ENCODE measurements at places on chromosomes 2 and 18.

GRCh38 chr18:21298351-21298750 lies 56.3 kb downstream of the GREB1L start:
- DNase-seq = no peak

DNA sequence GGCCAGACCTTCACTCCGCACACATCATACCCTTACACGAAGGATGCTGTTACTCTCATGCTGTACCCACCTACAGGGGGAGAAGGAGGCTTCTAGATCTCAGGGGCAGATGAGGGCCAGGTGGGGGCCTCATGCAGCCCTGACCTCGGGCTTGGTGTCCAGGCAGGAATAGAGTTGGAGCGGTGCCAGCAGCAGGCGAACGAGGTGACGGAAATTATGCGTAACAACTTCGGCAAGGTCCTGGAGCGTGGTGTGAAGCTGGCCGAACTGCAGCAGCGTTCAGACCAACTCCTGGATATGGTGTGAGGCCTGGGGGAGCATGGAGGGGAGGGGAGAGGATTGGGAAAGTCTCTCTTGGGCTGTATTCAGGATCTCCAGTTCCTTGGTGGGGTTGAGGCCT lies 4.0 kb upstream of the RNF181 start:
- no peak for DNase-seq

- no peak for DNase-seq
Measured at GRCh38 chr2:51304311-51304710, 272.4 kb upstream of the NRXN1 start.

DNA sequence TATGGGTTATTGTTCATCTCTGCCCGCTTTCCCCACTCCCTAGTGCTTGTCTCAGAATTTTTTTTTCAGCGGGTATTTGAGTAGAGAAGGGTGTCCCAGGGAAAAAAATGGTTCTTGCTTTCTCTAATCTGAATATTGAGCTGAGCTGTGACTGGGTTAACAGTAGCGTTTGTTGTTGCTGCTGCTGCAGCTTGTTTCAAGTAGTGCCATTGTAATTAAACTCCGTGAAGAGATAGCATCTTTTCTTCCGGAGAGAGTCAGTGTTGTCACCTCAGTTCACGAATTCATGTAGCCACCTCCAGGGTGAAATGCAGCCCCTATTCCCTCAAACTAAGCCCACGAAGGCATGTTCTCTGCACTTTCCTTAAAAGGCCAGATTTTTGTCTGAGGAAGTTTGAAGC lies 1.5 kb upstream of the AAK1 start:
- peak; percentile 25 for DNase-seq

GRCh38 chr2:105301646-105302045 lies 27.9 kb downstream of the TGFBRAP1 start:
- DNase-seq = no peak

DNA sequence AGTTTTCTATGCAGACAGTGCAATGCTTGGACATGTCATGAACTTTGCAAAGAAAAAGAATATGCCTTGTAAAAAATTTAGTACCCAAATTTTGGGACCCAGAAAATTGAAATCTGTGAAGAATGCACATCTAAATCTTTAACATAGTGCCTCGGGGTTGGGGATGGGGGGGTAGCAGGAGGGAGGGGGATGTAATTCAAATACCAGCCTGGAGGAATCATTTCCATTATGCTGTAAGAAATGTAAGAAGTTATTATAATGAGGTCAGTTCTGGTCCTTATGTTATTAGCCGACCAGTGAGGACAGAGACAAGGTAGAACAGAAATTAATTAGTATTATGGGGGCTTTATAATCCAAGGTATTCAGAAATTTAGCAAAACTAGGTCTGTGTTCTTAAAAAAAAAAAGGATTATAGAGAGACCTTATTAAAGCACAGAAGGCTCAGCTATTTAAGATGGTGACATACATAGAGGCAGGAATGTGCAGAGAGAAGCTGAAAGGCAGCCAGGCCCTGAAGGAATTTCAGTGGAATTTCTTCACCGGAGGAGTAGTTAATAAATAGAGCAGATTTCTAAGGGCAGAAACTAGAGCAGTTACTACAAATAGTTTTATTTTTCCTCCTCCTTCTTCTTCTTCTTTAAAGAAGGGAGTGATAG lies 89.0 kb upstream of the RBMS1 start:
- peak; percentile 18 for DNase-seq

- peak; percentile 54 for DNase-seq
Measured at GRCh38 chr2:121804340-121804739, 48.9 kb downstream of the TSN start.

GRCh38 chr2:113818382-113818951 lies 62.0 kb upstream of the SLC35F5 start:
- peak; percentile 70 for DNase-seq

- DNase-seq = no peak
Measured at GRCh38 chr2:31086590-31086989, 51.6 kb downstream of the GALNT14 start.

DNA sequence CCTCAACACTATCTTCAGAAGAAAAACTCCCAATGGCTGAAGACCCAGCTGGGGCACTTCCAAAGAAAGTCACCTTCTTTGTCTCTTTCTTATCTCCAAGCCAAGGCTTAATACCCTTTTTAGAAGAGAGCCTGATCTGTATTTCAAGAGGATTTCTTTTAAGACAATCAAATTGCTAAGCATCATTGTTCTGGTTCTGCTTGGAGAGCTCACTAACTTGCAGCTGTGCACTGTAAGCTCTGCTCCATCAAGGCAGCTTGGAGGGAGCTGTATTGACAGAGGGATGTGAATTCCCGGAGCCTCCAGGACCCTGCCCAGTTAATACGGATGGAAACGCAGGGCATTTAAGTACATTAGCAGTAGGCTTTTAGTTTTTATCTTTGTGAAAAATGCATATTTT lies 253.1 kb downstream of the TDRD15 start:
- no peak for DNase-seq

DNA sequence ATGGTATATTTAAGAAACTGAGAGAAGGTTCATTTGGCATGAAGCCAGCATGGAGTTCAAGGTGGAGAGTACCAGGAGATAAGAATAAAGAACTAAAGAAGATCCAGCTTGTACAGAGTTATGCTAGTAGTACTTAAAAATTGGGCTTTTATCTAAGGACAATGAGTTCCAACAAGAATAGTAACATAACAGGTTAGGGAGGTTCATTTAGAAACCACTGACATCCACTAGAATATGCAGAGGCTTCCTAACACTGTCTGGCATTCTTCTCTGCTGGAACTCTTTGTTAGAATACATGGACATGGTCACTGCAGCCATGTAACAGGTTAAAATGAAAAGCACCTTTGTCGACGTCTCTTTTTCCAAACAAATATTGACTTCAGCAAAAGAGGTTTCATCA lies 42.6 kb upstream of the DSC1 start:
- no peak for DNase-seq

- no peak for DNase-seq
Measured at GRCh38 chr2:37561615-37562569, 109.5 kb downstream of the CDC42EP3 start.

DNA sequence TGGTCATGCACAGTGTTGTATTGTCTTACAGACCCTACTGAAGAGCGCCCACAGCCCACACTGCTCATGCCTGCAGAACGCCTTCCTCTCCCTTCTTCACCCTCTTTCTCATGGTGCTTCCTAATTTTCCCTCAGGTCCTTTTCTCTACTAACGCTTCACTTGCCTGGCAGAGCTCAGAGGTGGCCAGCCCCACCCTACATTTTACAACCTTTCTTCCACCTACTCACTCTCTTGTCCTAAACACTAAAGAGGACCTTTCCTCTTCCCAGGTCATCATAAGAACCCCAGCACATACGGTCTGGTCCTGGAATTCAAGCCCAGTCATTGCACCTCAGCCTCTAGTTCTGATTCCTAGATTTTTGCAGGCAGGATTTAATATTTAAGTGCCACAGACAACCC lies 11.7 kb upstream of the LGALSL start:
- DNase-seq = no peak

DNA sequence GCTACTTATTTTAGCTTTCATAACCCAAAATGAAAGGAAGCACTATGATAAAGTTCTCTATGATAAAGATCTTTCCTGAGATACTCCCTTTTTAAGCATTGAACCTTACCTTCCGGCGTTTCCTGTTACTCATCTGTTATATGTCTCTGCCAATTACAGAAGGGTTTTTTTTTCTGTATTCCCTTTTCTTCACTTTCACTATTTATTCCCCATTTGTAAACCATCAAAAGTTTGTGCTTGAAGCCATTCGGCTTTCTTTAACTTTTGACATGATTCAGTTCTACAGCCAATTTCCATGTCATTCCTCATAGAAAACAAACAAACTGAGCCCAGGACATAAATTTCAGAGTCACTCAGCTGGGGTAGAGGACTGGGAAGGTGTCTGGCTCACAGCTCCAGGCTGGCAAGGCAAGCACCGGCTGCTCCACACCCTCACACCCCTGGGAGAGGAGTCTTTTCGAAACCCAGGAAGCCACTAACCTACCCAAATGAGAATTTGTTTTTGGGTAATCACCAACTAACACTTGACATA lies 429.4 kb upstream of the TRIB2 start:
- no peak for DNase-seq

- DNase-seq = no peak
Measured at GRCh38 chr2:62662554-62662953, 43.0 kb upstream of the EHBP1 start.

GRCh38 chr18:29146068-29146467 lies 969.1 kb upstream of the CDH2 start:
- no peak for DNase-seq

DNA sequence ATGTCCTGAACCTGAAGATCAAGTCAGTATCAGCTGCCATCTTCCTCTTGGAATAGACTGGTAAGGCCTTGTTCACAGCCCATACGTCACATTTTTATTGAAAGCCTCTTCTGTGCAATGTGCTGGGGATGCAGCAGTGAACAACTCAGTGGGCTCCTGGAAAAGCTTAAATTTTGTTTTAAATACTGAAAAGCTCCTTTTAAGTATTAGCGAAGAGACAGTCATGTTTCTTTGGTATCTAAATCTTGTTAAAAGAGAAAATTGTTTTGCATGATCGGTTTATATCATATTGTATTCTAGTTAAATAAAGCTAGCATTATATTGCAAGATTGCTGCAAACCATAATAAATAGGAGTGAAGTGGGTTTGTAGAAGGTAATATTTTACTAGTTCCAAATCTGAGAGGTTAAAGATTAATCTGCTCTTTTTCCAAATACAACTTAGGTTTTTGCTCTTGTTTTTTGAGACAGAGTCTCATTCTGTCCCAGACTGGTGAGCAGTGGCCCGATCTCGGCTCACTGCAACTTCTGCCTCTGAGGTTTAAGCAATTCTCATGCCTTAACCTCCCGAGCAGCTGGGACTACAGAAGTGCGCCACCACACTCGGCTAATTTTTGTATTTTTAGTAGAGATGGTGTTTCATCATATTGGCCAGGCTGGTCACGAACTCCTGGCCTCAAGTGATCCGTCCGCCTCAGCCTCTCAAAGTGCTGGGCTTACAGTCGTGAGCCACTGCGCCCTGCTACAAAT lies 1.6 kb upstream of the RMDN2 start:
- DNase-seq = no peak
